Motor neuron (in vitro differentiated cells): ENCODE measurements at places on chromosomes 5 and 9.

- peak; percentile 92 for ATAC-seq
These were observed 152.1 kb upstream of the SLC24A2 start for GRCh38 chr9:19940811-19941535.

DNA sequence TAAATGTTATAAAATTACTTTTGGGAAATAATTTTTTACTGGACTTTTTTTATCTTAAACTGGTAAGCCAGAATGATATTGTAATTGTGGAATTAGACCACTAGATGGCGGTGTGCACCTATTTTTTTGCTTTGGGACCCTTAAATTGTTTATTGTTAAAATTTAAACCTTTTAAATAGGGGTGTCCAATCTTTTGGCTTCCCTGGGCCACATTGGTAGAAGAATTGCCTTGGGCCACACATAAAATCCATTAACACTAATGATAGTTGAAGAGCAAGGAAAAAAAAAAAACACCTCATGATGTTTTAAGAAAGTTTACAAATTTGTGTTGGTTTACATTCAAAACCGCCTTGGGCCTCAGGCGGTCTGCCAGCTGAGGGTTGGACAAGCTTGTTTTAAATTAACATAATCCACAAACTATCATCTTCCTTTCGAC is 28.4 kb upstream of the GADD45G start:
- ATAC-seq: no peak

DNA sequence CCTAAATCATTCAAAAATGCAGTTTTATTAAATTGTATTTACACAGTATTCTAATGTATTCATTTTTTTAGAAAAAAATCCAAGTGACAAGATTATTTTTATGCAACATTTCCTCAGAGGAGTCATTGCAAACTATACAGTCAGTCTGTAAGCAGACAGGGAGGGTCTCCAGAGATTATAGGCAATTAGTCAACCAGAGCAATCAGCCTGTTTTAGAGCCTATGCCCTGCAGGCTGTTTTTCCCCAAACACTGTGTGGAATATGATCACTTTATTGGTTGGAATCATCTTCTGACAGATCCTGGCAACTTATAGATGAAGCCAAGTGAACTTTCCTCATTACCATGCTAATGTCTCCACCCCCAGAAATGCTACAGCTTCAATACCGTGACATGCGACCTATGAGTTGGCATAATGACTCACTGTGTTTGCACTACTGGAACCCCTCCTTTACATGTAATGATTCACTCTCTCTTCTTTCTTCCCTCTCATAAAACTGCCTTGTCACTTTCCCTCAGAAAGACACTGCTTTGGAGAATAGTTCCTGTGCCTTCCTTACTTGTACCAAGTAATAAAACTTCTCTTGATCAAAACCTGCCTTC is 577.7 kb upstream of the FTMT start:
- ATAC-seq: peak; percentile 99

DNA sequence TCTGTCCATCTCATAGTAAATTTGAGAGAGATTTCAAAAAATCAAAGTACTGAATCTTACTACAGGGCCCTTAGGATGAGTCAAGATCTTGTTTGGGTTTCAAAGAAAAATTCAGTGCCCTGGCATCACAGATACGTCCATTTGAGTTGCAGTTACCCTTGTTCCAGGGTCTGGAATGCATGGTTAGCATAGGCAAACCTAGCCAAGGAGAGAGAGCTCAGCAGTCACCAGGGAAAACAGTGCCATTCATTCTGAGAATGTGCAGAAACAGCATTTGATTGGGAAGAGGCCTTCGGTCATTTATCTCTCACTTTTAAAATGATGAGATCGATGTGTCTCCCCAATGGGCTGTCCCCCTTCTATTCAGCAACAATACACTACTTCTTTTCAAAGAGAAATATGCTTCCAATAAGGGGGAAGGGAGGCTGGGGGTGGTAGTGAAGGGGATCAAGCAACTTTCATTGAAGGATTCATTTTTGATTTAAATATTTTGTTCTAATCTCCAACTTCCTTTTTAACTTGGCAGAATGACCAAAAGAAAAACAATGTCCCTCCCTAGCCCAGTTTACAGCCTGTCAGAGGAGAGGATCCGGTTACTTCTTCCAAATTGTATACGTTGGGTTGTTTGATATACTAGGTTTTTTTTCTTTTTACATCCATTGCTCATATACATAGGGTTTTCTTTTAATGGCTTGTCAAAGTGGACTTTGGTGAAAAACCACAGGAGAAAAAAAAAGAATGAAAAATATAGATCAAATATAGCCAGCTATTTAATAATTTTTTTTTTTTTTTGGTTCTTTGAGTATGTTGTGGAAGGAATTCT is 491.1 kb downstream of the CCDC171 start:
- ATAC-seq: peak; percentile 33

DNA sequence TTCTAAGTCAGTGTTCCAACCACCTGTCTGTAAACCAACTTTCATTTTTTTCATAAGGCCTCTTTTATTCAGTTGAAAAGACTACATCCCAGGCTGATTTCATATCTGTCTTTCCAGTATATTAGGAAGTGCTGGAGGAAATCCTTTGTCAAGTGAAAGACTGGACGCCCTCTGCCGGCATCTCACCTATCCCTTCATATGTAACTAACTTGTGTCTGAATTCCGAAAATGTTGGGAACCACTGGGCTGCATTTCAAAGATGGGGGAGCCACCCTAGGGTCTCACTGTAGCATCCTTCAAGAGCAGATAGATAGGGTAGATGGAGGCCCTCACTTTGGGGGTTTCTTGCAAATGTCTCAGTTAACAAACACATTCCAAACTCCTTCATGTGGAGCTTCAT is 569.8 kb downstream of the CTNND2 start:
- ATAC-seq: no peak

DNA sequence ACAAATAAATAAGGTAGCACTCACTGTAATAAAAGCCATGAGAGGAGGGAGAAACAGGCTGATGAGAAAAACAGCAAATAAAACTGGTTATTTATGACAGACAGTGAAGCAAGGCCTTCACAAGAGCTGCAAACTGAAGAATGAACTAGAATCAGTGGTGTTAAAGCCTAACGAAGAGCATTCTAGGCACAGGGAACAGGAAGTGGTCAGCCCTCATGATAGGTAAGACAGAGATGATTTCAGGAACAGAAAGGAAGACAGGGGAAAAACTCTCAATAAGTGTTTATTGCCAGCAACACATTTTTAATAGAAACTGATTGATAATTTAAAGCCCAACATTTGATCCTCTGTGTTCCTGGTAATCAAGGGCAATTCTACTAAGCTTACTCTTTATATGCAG is 124.5 kb downstream of the EDIL3 start:
- ATAC-seq: peak; percentile 13

- ATAC-seq: peak; percentile 76
These were observed 35.3 kb upstream of the MAN2A1 start for GRCh38 chr5:109654455-109654854.

DNA sequence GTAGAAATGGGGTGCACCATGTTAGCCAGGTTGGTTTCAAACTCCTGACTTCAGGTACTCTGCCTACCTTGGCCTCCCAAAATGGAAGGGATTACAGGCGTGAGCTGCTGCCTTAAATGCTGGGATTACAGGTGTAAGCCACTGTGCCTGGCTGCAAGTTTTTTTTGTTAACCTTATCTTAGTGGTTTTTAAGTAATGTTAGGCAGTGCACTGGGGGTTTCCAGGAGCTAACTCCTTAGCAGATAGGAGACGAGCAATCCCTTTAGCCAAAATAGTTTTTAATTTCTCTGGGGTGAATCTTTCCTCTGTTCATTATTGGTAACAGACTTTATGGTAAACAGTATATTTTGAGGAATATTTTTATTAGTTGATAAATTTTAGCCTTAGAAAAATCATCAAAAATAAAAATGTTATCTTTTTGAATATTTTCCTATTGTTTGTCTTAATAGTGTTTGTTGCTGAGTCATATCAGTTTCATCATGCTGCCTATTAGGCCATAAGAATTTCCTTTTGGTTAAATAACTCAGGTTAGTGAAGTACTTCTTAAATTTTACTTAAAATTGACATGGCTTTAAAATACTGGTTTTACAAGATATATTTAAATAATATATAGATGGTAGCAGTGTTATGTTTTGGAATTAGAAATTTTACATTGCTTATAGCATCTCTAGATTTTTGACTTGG is 37.9 kb downstream of the LMNB1 start:
- ATAC-seq: no peak

DNA sequence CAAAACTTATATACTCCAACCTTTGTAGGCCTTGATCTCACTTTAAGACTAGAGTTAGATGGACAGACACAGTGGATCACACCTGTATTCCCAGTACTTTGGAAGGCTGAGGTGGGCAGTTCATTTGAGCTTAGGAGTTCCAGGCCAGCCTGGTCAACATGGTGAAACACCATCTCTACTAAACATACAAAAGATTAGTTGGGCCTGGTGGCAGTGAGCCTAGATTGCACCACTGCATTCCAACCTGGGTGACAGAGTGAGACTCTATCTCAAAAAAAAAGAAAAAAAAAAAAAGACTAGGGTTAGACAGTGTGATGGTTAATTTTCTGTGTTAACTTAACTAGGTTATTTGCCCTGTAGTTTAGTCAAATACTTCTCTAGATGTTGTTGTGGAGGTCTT is 74.1 kb downstream of the CFAP95 start:
- ATAC-seq: no peak

GRCh38 chr5:96265487-96265886 is 167.6 kb downstream of the PCSK1 start:
- ATAC-seq: no peak

DNA sequence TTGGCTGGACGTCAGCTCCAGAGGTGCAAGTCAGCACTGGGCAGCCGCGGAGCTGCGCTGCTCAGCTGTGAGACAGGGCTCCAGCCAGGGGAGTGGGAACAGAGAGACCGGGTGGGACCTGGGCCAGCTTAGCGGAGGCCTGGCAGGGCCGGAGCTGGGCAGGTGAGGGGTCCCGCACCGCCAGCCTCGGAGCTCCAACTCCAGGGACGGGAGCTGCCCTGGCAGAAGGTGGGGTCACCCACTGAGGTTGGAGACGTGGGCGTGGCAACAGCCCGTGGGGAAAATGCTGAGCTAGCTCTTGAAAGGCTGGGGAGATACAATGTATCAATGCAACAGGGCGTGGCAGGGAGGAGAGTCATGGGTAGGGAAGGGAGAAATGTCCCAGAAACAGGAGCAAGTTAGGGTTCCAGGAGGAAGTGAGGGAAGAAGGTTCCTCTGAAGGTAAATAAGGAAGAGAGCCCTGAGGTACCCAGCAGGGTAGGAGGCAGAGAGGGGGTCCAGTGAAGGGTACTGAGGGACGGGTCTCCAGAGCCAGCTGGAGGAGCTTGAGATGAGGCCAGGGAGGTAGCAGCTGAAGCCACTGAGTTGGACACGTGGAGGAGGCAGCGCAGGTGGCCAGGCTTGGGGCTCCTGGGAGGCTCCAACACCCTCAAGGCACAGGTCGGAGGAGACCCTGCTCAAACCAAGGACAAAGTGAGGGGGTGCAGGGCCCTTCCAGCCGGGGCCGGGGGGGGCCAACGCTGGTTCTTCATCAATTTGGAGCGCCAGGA is 736 bp upstream of the NKD2 start:
- ATAC-seq: no peak

DNA sequence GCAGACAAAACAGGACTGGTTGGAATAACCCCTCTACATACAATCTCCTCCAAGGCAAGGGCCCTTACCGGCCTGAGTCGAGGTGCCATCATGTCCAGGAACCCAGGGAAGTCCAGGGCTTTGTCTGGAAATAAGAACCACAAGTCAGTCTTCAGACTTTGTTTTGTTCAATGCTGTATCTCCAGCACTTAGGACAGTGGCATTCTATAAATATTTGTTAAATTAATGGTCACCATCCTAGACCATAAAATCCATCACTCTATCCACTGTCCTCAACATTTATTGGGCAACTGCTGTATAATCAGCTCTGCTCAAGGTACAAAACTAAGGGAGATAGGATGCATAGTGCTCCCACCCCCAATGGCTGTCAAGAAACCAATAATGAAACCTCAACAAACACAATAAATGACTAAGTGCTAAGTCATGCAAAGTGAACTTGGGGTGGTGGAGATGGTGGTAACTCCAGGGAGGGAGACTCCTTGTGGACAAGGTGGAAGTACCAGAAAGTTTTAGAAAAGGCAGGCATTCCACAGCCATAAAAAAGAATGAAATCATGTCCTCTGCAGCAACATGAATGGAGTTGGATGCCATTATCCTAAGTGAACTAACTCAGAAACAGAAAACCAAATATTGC is 5.0 kb downstream of the RELL2 start:
- no peak for ATAC-seq

GRCh38 chr5:1771149-1772065 is 28.2 kb downstream of the MRPL36 start:
- no peak for ATAC-seq

DNA sequence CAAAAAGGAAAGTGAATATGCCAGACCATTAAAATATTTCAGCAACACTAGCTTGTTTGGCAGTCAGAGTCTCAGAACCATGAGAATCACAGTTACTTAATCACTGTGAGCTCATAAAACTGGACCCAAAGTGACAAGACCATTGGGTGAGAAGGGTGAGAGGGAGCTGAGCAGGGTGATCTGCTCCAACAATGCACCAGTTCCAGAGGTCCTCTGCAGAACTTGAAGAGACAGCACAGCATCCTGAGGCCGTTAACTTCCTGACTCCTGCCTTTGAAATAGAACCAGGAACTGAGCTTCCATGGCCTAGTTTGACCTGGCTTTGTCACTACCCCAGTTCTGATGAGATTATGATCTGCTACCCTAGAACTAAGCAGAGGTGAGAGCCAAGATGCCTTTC is 57.4 kb downstream of the NFIB start:
- ATAC-seq: no peak

DNA sequence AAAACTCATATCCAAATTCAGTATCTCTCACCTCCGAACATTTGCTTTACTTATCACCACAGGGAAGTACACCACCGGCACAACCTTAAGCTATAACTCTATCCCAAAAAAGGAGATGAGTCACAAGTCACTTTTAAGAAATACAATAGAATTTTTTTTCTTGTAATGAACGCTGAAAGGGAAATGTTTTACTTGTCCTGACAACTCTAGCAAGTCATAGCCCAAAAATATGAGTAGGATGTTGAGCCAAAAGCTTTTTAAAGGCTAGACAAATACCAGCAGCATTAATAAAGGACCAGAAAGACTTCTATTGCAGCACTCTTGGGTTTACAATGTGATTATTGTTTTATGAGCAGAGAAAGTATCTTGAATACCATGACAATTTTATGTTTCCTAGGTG is 147.3 kb upstream of the FST start:
- no peak for ATAC-seq

GRCh38 chr9:71683598-71684235 is 84.6 kb downstream of the CEMIP2 start:
- peak; percentile 64 for ATAC-seq
